M059J (cell line): ENCODE measurements at places on chromosomes 16 and 17. TPM values are rescaled to one million over a fixed set of nuclear protein-coding genes. Genes with fewer than 3 reads are reported as not detected.

DNA sequence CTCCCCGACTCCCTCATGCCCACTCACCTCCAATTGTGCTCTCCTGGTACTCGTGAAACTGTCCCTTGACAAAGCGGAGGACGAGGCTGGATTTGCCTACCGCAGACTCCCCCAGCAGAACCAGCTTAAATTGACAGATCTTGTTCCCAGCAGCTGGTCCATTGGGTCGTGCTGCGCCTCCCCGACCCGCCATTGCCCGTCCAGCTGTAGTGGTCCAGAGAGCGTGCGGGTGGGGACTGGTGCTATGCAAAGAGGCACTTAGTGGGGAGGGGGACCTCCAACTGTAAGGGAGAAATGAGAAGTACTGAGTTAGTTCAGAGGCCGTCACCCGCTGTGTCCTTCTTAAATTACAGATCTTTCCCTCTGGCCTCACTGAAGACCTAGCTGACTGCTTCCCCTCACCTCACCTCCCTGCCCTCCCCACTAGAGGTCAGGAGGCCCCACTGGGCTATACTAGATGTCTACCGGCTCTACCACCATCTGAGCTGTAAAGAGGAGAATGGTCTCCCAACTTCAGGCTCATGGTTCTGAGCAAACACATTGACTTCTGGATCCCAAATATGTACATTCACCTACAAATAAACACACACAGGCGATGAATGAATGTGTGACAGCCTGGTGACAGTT, 7.8 kb downstream of the HSPB9 start:
- DNase-seq = no peak

DNA sequence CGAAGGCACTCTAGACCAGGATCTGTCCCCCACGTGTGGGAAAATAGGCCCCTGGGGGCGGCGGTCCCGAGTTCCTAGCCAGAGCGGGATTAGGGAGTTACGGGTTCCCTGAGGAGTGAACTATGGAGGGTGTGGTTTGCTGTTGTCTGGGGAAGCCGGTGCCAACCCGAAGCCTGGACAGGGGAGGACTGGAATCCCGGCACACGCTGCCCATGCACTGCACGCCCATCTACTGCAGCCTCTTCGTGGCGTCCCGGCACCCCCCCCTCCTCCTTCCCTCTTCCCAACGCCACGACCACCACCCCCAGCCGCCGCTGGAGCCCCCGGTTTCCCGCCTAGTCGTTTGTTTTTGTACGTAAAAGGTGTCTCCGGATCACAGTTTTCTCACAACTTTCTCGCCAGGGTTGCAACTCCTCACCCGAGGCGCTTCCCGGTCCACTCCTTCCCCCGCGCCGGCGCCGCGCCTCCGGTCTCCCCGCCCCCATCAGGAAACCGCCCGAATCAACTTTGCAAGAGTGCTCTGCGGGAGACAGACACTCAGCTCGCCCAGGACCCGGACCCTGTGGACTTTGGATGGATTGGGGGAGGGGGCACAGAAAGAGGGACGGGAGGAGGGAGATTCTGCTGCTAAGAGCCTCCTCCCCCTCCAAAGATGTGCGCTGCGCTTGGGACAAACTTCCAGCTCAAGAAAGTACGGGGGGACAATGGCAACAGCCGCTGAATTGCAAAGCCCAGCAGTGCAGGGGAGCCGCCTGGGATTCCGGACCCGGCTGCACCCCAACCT, 1.4 kb upstream of the LHX1 start:
- peak; percentile 76 for DNase-seq

DNA sequence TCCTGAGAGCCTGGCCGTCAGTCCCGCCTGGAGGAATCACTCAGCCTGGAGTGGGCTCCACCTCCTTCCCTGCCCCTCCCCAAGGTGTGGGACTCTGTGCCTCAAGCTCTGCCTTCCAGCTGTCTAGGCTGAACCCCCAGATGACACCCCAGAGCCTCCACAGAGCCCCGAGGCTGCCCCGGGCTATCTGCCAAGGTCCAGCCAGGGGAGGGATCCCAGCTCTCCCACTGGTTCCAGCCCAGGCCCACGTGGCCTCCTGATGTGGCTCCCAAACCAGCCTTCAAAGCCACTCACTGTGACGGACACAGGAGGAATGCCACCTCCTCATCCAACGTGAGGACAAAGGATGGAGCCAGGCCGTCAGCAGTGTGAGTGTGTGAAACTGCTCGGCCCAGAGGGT, 45.6 kb upstream of the ENPP7 start:
- no peak for DNase-seq

DNA sequence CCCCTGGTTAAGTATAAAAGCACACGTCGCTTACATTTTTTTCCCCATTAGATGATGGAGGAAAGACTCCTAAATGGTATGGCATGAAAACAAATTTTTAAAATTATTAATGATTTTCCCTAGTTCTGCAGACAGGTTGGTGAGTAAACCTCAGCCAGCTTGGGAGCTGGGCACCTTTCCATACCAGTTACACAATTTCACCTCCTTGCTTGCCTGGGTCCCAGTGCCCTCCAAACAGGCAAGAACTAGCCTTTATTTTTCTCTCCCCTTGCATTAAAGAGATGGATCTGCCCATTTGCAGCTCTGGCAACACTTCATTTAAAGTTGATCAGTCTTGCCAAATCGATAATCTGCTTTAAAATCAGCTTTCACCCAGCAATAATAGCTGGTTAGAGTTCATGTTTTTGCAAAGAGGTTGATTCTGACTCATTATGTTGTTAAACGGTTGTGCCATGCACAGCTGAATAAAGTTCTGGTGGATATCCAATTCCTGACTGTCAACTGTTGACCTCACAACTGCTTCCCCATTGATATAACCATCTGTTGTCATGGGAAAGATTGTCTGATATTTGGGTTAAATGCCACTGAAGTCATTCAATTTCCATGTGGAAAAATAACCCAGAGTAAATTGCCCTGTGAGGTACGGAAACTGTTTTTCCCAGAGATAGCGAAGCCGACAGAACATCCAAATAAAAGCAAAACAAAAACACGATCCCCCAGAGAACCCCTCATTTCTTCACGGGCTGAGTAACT, 1.3 kb downstream of the C17orf58 start:
- peak; percentile 87 for DNase-seq

GRCh38 chr17:3603119-3603869, 5.9 kb downstream of the TRPV1 start:
- peak; percentile 76 for DNase-seq

The CNTNAP1 gene
- total RNA-seq = 5.4 and 11.8 TPM in 2 replicates

The HSPB9 gene
- not detected in 2 replicates for total RNA-seq
